ENCODE measurements at places on chromosomes 2 and 18.

DNA sequence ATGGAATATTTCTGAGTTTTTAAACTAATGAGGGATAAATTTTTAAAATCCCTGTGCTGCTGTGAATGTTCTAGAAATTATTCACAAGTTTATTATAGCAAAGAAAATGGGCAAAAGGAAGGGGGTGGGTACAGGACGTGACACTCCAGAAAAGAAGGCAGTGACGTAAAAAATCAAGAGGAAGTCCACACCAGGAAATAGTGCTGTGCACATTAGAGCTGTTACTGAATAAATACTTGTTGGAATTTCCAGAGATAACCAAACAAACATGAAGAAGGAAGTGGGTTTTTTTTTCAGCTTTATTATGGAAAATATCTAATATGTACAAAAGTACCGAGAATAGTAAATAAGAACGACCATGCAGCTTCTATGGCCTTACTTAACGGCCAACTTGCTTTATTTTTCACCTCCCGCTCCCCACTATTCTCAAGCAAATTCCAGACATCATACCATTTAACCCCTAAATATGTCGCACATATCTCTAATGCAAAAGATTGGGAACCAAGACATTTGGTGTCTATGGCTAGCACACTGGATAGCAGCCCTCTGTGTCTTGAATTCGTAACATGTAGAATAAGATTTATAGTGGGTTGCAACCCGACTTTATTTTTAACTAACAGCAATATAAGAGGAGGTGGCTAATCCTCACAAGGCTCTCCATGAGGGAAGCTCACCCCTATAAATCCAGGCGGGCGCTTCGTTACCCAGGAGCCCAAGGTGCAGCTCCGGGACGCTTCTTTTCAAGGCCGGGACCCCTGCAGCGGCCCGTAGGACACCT, 580 bp upstream of the NDUFV2 start:
- DNase-seq: peak; percentile 23

DNA sequence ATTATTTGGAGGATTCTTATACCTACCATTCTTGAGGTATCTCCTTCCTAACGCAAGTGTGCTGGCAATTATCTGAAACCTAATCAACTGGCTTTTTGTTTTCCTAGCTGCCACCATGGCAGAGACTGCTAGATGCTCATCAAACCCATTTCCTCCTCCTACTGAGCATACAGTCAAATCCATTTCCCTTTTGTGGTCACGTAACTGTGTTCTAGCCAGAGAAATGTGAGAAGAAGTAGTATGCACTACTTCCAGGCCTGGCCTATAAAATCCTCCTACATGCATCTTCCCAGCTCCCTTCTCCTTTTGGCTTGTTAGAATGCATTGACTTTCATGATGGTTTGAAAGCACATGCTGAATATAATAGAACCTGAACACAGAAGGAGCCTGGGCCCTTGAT, 494.1 kb upstream of the MEIS1 start:
- no peak for DNase-seq

DNA sequence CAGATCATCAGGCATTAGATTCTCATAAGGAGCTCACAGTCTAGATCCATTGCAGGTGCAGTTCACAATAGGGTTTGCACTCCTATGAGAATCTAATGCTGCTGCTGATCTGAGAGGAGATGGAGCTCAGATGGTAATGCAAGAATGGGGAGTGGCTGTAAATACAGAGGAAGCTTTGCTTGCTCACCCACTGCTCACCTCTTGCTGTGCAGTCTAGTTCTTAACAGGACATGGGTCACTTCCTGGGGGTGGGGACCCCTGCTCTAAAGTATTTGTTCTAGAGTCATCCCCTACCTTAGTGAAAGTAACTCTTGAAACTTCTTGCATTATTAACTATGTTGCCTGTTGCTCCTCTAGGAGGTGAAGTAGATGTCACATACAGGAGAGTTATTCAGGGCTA, 171.3 kb upstream of the PARD3B start:
- no peak for DNase-seq

DNA sequence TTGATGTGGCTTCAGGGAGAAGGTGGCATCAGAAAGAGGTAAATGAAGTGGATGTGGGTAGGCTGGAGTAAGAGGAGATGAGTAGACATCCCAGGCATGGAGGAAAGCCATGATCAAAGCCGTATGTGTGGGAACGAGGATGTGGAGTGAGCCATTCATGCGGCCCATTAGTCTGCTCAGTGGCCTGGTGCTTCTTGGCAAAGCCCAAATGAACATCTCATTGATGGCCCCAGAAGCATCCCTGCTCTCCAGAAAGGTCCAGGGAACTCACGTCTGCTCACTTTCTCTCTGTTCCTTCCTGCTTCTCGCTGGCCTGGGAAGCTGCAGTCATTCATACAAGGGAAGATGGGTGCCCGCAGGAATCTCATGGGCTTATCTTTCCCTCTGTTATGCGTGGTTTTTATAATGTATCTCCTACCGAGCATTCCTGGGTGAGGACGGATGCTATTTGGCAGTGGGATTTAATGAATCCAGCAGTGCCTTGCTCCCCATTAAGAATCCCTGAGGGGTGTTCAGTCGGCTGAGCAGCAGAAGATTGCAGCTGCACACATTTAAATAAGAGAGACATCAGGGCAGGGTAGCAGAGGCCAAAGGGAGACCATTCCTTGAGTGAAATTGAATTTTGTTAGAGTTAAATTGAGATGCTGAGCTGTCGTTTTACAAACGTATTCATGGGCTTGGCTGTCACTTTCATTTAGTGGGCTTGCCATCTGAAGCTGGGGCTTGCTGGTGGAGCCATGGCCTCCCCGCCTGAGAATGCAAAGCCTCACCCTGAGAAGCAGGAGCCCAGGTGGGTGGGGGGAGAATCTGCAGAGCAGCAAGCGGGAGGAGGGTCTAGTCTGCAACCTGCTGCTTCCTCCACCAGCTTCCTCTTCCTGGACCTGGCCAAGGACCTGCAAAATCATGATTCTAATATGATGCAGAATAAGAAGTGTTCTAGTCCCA, 64.5 kb downstream of the LYPD1 start:
- DNase-seq: no peak

DNA sequence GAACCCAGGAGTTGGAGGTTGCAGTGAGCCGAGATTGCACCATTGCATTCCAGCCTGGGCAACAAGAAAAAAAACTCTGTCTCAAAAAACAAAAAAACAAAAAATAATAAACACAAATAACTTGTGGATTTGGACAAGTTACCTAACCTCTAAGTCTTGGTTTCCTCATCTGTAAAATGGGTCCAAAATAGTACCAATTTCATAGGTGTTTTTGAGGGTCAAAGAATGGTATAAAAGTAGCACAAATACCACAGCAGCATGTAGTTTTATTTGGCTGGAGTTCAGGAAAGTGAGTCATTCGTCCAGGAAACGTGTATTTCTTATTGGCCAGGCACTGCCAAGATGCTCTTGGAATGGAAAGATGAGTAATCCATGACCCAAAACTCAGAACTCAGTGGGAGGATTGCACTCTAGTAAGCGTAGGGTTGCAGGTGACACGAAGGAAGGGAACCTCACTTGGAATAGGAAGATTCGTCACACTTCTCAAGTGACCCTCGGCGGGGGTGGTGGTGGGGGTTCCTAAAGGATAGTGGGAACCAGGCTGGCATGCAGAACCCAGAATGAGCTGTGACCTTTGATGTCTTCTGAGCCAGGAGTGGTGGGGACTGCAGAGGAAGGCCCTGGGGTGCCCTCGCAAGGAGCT, 24.4 kb downstream of the GRHL1 start:
- DNase-seq: peak; percentile 89

GRCh38 chr18:45621061-45621511, 5.8 kb downstream of the SLC14A2 start:
- DNase-seq: no peak

DNA sequence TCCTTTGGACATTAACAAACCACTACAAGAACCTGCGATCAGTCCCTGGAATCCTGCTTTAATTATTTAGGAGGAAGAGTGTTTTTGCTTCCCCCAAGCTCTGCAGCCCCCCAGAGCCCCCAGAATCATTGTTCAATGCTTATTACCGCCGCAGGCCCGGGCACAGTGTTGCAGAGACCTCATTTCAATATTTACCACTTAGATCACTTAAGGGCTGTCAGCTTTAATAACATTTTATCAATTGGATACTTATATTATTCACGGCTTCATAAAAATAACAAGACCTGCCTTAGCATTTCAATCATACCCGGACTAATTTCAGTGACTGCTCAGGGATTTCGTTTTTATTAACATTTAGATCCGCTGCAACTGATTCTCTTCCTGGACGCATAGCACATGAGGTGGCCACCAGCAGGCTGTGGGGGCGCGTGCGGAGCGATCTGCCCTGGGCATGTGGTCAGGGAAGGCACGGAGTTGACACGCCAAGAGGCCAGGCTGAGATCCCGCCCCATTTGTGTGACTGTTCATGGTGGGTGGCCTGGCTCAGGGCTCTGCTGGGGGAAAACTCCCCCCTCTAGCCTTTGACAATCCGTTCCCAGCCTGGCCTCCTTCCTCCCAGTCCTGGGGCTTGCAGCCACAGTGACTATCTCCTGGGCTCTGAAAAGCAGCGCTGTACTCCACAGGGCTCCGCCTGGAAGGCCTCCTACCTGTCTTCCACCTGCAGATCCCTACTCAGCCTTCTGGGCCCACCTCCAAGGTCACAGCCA, 267.6 kb downstream of the SRBD1 start:
- no peak for DNase-seq

DNA sequence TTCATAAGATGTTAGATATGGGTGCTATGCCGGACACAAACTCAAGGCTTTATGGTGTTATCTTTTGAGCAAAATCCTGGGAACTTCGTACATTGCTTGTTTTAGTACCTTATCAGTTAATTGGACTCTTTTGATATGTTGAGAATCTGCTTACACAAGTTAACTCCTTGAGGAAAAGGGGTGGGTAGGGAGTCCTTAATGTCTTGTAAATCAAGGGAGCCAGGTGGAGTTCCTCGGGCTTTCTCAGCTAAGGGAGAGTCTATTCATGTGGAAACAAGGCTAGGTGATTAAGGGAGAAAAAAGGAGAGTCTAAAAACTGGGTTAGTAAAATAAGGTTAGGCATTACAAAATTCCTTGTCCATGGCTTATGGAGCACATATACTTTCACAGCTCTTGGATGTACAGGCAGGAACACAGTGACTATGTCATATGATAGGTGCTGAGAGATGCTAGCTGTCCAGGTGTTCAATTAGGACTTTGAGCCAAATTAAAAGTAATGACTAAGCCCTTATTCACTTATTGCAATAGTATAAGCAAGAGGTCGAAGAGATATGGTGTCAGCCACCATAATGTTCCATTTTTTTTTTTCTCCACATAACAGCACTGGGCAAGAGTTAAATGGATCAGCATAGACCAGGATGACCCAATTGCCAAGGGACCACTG, 59.5 kb upstream of the DYNAP start:
- DNase-seq: no peak

DNA sequence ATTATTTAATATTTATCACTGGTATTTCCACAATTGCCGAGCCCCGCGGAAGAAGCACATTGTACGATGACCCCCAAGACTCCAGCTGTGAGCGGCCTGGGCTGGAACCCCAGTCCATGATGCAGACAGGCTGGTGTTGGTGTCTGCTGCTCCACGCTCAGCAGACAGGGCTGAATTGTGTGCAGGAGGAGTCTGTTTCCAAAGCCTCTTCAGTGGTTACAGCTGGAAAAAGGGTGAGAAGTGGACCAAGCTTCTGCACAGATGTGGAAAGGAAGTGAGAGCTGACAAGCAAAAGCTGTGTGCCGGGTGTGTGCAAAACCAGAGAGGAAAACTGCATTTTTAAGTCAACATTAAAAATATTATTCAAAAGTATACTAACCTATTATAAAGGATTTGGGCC, 500.4 kb downstream of the GALR1 start:
- DNase-seq: no peak

- no peak for DNase-seq
These were observed 32.0 kb downstream of the ANKMY1 start for GRCh38 chr2:240525802-240526201.

- DNase-seq: no peak
These were observed 633 bp downstream of the MALT1 start for GRCh38 chr18:58671632-58672564.

DNA sequence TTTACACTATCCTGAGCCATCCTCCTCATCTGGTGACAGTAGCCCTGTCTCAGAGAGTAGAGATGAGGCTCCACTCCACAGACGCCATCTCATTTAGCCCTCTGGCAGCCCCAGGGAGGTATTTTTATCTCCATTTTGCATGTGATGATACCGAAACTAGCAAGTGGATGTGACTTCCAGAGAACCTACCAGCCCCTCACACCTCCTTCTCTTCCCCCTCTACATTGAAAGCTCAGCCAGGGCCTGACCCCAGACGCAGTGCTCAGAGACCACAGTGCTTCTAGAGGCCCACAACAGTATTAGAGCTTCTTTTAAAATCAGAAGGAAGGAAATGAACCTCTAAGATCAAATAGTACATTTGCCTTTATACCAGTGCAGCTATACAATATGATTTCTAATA, 8.3 kb downstream of the GYPC start:
- DNase-seq: no peak

DNA sequence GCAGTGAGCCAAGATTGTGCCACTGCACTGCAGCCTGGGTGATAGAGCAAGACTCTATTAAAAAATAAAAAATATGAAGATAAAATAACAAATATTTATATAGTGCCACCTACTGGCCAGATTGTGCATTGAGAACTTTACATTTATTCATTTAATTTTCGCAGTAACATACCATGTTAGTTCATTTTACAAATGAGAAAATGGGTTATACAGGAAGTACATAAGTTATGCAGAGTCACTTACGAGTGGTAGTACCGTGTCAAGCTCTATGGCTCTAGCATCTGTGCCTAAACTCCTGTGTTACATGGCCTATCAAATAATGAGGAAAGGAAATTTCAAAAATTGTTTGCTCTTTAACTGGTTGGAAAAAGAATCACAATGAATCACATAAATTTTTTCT, 27.9 kb downstream of the RIF1 start:
- DNase-seq: no peak

- peak; percentile 66 for DNase-seq
These were observed 1.1 kb downstream of the LMAN1 start for GRCh38 chr18:59357928-59358327.

- DNase-seq: no peak
These were observed 61.3 kb downstream of the NCKAP5 start for GRCh38 chr2:133506996-133507395.

DNA sequence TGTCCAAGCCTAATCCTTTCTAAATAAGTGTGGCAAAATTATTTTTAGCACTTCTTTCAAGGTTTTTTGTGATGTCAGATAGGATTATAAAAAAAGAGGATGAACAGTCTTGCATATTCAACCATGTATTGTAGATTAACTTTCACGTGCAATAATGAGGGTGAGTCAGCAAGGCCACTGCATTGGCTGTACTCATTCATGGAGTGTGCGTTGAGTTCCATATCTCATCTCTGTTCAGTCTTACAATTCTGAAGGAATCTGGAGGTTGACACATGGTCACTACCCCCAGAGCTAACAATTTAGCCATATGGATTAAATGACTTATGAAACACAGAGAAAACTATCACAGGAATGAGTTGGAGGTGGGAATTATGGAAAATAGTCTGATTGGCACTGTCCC, 810.5 kb downstream of the SLC4A3 start:
- no peak for DNase-seq

- DNase-seq: no peak
These were observed 385.3 kb downstream of the RBM43 start for GRCh38 chr2:150876251-150876950.

- no peak for DNase-seq
These were observed 1693.4 kb upstream of the SLC39A10 start for GRCh38 chr2:193963472-193964119.

Measured in AG09309 (cell line).